Pancreas (tissue), 10 donors: ENCODE measurements at places on chromosomes 4 and X. TPM values are rescaled to one million over a fixed set of nuclear protein-coding genes. Genes with fewer than 3 reads are reported as not detected.

DNA sequence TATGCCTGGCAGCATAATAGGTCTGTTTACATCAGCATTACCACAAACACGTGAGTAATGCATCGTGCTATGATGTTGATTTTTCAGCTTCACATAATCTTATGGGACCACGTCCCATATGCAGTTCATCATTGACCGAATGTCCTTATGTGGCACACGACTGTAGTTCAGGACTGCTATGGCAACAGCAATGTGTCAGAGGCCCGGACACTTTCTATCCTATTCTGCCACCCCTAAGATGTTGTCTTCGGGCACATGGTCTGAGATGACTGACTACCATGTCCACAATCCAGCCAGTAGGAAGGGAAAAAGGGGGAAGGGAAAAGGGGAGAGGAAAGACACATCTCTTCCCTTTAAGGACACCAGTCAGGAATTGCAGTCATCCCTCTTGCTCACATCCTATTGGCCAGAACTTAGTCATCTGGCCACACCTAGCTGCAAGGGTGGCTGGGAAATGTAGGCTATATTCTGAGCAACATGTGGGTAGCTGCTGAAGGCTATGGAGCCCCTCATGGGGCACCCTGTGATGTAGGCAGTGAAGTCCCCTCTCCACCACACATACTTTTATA, 196.0 kb upstream of the RBPJ start:
- H3K36me3 ChIP-seq: no peaks in the 10 kb centered on the region
- no peaks in the 10 kb centered on the region for H3K27me3 ChIP-seq
- no peak overlapping the region for H3K4me3 ChIP-seq
- H3K4me1 ChIP-seq: peaks cover 6% of the 10 kb centered on the region

GRCh38 chr4:152369203-152369901, 166.5 kb downstream of the FBXW7 start:
- no peak overlapping the region for H3K4me3 ChIP-seq
- no peak overlapping the region for H3K27ac ChIP-seq
- H3K36me3 ChIP-seq: no peaks in the 10 kb centered on the region

GRCh38 chr4:141348573-141348972, 127.9 kb downstream of the ZNF330 start:
- no peaks in the 10 kb centered on the region for H3K36me3 ChIP-seq
- DNase-seq: no peak
- peaks cover 11% of the 10 kb centered on the region for H3K4me1 ChIP-seq
- no peak overlapping the region for H3K4me3 ChIP-seq
- no peaks in the 10 kb centered on the region for H3K27me3 ChIP-seq

GRCh38 chr4:159608436-159608835, 505.6 kb downstream of the RAPGEF2 start:
- H3K4me1 ChIP-seq: no peaks in the 10 kb centered on the region
- no peaks in the 10 kb centered on the region for H3K27me3 ChIP-seq
- no peak overlapping the region for H3K27ac ChIP-seq
- no peak overlapping the region for H3K4me3 ChIP-seq

GRCh38 chr4:182502064-182502463, 258.9 kb downstream of the TENM3 start:
- H3K4me1 ChIP-seq: no peaks in the 10 kb centered on the region
- no peak for DNase-seq
- H3K27ac ChIP-seq: no peak overlapping the region

DNA sequence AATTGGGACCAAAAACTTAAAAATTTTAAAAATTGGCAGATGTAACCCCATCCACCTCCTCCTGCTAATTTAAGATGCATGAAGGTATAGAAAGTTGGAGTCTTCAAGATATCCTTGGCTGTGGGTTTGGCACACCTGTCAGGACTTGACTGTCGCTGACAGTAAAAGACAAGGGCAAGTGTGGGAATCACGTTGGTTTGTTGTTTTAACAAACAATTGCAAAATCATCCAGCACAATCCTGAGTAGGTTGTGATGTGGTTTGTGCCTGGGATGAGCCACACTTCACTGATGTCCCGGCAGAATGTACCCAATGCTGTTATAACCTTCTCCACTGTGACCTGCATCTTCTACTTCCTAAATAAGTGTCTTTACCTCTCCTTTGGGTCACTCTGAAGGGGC, 24.0 kb downstream of the HOPX start:
- DNase-seq: no peak
- no peaks in the 10 kb centered on the region for H3K36me3 ChIP-seq
- H3K27me3 ChIP-seq: peaks cover 13% of the 10 kb centered on the region
- H3K4me1 ChIP-seq: peaks cover 3% of the 10 kb centered on the region
- no peak overlapping the region for H3K27ac ChIP-seq

- no peaks in the 10 kb centered on the region for H3K4me1 ChIP-seq
- DNase-seq: no peak
- peaks cover 3% of the 10 kb centered on the region for H3K27me3 ChIP-seq
- no peaks in the 10 kb centered on the region for H3K36me3 ChIP-seq
- no peak overlapping the region for H3K4me3 ChIP-seq
- no peak overlapping the region for H3K27ac ChIP-seq
These were observed 14.4 kb upstream of the VCX start for GRCh38 chrX:7828594-7828993.

DNA sequence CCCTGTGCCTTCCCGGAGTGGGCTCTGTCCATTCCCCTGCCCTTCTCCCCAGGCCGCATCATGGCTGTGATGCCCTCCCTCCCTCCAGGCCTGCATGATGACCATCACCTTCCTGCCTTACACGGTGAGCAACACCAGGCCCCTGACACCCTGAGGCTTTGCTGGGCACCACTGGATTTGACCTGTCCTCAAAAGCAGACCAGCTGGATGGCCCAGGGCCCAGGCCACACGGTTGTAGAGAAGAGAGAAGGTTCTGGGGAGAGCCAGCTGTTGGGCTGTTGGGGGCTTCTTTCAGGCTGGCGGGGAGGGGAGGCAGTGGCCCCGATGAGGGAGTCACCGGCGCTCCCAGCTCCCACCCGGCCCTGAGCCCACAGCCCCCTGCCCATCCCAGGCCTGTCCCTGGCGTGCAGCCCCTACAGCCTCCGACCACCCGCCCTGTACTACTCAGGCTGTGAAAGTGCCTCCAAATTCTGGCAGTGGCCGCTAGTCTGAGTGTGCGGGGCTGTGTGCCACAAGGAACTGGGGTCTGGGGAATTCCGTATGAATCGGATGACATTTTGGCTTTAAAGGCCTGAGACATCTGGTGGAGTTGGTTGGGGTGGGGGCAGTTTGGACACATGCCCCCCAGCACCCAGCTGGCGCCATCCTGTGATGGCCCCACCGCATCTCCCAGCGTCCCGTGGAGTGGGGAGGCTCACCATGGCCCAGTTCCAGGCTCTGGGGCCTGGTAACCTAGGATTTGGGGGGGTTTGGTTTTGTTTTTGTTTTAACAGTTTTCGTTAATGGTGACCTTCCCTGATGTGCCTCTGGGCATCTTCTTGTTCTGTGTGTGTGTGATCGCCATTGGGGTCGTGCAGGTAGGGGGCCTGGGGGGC, 19.6 kb downstream of the TMEM175 start:
- H3K4me1 ChIP-seq: no peaks in the 10 kb centered on the region
- no peak for DNase-seq
- H3K27ac ChIP-seq: no peak overlapping the region
- no peaks in the 10 kb centered on the region for H3K27me3 ChIP-seq
- H3K4me3 ChIP-seq: no peak overlapping the region

- no peak overlapping the region for H3K4me3 ChIP-seq
- no peaks in the 10 kb centered on the region for H3K36me3 ChIP-seq
- no peak for DNase-seq
- no peak overlapping the region for H3K27ac ChIP-seq
- no peaks in the 10 kb centered on the region for H3K27me3 ChIP-seq
These were observed 178.2 kb downstream of the FAT4 start for GRCh38 chr4:125492957-125493356.

- no peaks in the 10 kb centered on the region for H3K27me3 ChIP-seq
- H3K36me3 ChIP-seq: no peaks in the 10 kb centered on the region
- no peaks in the 10 kb centered on the region for H3K4me1 ChIP-seq
- H3K27ac ChIP-seq: no peak overlapping the region
- no peak for DNase-seq
These were observed 518.9 kb downstream of the MID1IP1 start for GRCh38 chrX:39320165-39320564.

DNA sequence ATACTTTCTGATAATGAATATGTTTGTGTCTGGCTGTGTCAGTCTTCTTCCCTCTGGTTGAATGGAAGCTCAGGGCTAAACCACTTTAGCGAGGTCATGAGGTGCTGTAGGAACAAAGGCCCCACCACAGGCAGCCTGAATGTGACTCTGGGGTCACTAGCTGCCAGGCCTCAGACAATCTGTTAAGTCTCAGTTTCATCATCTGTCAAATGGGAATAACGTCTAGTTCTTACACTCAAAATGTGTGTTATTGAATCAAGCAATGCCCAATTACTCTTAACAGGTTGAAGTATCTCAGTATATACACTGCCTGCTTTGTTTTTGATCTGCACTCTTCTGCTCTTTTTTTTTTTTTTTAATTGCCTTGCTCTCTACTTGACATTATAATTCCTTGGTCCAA, 148.6 kb downstream of the STK32B start:
- no peaks in the 10 kb centered on the region for H3K27me3 ChIP-seq
- no peaks in the 10 kb centered on the region for H3K36me3 ChIP-seq
- H3K27ac ChIP-seq: no peak overlapping the region
- H3K4me3 ChIP-seq: no peak overlapping the region
- no peaks in the 10 kb centered on the region for H3K4me1 ChIP-seq

DNA sequence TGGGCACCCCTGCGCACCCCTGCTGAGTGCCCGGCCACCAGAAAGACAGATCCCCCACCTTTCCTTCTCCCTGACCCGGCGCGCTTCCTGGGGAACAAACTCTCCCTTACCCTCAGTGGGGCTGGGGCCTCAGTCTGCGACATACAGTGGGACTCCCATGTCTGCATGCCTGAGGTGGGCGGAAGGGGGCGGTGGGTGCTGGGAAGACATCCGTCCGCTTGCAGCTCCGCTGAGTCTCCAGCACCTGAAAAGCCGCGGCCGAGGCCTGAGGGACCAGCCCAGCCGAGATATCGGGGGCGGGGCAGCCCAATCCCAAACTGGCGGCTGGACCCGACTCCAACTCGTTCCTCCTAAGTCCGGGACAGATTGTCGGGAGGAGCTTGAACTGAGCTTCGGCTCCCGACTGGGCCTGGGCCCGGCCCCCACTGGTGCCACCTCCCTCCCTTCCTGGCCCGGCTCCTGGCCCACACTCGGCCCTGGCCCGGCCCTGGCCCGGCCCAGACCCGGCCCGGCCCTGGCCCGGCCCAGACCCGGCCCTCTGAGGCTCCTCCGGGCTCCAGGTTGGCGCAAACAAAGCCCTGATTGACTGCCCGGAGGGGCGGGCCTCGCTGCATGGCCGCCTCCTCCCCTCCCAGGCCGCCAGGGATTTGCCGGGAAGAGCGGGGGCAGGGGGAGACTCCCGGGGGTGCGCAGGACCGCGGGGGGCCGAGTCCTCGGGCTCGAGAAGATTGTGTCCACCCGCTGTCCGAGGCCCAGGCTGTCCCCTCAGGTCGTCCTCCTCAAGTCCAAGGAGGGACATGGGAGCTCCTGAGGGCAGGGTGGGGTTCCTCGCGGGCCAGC, 877 bp upstream of the SLC16A2 start:
- peak; percentile 68 for DNase-seq
- H3K36me3 ChIP-seq: no peaks in the 10 kb centered on the region
- peak overlapping the region; percentile 55 for H3K27ac ChIP-seq
- no peaks in the 10 kb centered on the region for H3K4me1 ChIP-seq
- peak overlapping the region; percentile 53 for H3K4me3 ChIP-seq

DNA sequence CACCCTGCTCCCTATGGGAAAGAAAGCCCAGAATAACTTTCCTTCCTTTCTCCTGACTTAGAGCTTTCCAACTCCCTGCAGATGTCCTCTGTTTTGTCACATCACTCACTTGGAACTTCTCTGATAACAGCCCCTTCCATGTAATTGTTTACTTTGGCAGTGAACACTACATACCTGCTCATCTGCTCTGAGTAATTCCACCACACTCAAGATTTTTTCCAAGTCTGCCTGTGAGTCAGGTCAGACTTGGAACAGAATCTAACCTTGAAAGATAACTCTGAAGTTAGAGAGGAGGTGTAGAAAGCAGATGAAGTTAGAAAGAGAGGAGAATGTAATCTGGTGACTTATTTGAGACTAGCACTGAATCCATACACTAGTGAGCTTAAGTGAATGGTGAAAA, 7.4 kb downstream of the MAGEB10 start:
- no peaks in the 10 kb centered on the region for H3K27me3 ChIP-seq
- no peak overlapping the region for H3K27ac ChIP-seq
- no peak for DNase-seq
- no peaks in the 10 kb centered on the region for H3K4me1 ChIP-seq
- H3K36me3 ChIP-seq: no peaks in the 10 kb centered on the region

GRCh38 chr4:38266616-38267015, 306.4 kb downstream of the PTTG2 start:
- H3K36me3 ChIP-seq: no peaks in the 10 kb centered on the region
- no peak overlapping the region for H3K4me3 ChIP-seq
- DNase-seq: no peak
- no peaks in the 10 kb centered on the region for H3K27me3 ChIP-seq

COMMD8 gene
- total RNA-seq: 4.2 TPM

NAT8L gene
- 4.2 TPM for total RNA-seq

SPANXC gene
- total RNA-seq: not detected

SRPX gene
- total RNA-seq: 17.3 TPM

ZAR1 gene
- not detected for total RNA-seq

CHRDL1 gene
- total RNA-seq: 1.4 TPM

LAS1L gene
- total RNA-seq: 14.5 TPM
